ENCODE measurements at places on chromosomes 16 and 17.

GRCh38 chr16:19886073-19886941 is 1.7 kb upstream of the GPRC5B start:
- DNase-seq = peak; percentile 80

- peak; percentile 33 for DNase-seq
These were observed 29.3 kb upstream of the SMIM36 start for GRCh38 chr17:55540414-55541091.

- no peak for DNase-seq
These were observed 203.0 kb upstream of the TNRC6C start for GRCh38 chr17:77755410-77755963.

DNA sequence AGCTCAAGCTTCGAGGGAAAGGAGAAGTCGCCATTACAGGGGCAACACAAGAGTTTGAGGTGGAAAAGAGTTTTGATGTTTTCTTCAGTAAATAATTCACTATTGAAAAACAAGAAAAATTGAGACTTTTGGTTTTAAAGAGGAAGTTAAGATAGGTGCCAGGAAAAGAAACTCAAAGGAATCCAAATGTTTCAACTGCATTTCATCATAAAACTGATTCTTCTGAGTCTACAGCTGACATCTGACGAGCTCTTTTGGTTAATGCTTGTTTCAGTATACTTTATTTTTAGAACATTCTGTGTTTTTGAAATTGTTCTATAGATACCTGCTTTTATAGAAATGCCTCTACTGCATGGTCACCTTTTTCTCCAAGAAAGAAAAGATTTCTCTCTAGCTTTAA is 54.0 kb downstream of the ERN1 start:
- DNase-seq = no peak

All from myocyte (in vitro differentiated cells).